Keratinocyte (primary cell): ENCODE measurements at places on chromosomes 2 and 18. TPM values are rescaled to one million over a fixed set of nuclear protein-coding genes. Genes with fewer than 3 reads are reported as not detected.

The FAM98A gene
- polyA plus RNA-seq = 97.7 to 324 TPM (median 116 TPM) in 3 replicates

GRCh38 chr18:28161608-28162599 is 15.0 kb downstream of the CDH2 start:
- H3K27ac ChIP-seq = no peak overlapping the region
- H3K4me3 ChIP-seq = no peak overlapping the region
- H3K36me3 ChIP-seq = no peaks in the 10 kb centered on the region

The FAP gene
- polyA plus RNA-seq = 8.5 to 20.9 TPM (median 12.8 TPM) in 3 replicates

The SLC5A6 gene
- polyA plus RNA-seq = 55.1 to 72.3 TPM (median 60.4 TPM) in 3 replicates

DNA sequence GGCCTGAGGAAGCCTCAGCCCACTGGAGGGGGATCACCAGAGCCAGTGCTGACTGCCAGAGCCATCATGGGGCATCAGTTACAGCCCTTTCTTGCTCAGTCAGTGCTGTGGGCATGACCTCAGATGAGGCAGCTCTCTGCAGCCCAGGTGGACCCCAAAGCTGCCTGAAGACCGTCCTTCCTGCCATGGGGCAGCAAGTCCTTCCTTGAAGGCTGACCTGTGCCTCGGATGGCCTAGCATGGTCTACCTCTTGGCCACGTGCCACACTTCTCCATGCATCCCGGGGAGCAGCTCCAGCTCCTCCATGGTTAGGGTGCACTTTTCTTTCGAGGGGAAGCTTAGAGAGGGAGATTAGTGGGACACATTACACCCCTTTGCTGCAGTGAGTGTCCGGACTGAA is 233.4 kb downstream of the VAPA start:
- H3K4me3 ChIP-seq = no peak overlapping the region
- no peaks in the 10 kb centered on the region for H3K27me3 ChIP-seq

The HOXD4 gene
- polyA plus RNA-seq = not detected in 3 replicates

- peaks cover 13% of the 10 kb centered on the region for H3K27me3 ChIP-seq
- H3K27ac ChIP-seq = no peak overlapping the region
- H3K4me1 ChIP-seq = peaks cover 8% of the 10 kb centered on the region
- no peak for DNase-seq
- H3K4me3 ChIP-seq = no peak overlapping the region
- H3K36me3 ChIP-seq = no peaks in the 10 kb centered on the region
Observed at GRCh38 chr2:85134896-85135659, 1.9 kb downstream of the TCF7L1 start.

GRCh38 chr2:149737896-149738295 is 150.3 kb upstream of the MMADHC start:
- no peak overlapping the region for H3K4me3 ChIP-seq
- H3K27me3 ChIP-seq = no peaks in the 10 kb centered on the region
- no peak overlapping the region for H3K27ac ChIP-seq
- H3K36me3 ChIP-seq = no peaks in the 10 kb centered on the region
- H3K4me1 ChIP-seq = peaks cover 54% of the 10 kb centered on the region

The GPR17 gene
- not detected in 3 replicates for polyA plus RNA-seq

DNA sequence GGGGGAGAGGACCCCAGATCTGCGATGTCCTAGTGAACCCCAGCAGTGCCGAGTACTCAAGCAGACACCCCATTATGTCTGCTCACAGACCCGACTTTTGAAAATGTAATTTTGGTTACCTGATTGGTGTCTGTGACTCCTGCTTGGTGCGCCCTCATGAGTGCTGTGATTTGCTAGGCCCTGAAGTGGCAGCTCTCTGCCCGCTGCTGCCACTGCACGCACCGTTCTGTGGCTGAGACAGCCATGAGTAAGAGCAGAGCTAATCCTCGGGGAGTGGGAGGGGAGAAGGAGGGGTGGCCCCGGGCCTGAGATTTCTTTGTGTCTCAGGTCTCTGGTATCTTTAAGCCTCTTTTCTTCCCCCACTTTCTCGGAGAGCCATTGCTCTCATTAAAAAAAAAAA is 18.2 kb downstream of the FHOD3 start:
- no peaks in the 10 kb centered on the region for H3K36me3 ChIP-seq
- no peak overlapping the region for H3K4me3 ChIP-seq
- H3K27ac ChIP-seq = no peak overlapping the region
- H3K27me3 ChIP-seq = no peaks in the 10 kb centered on the region
- H3K4me1 ChIP-seq = peaks cover 32% of the 10 kb centered on the region

The CYRIA gene
- polyA plus RNA-seq = 0.69 to 1.4 TPM (median 0.79 TPM) in 3 replicates

DNA sequence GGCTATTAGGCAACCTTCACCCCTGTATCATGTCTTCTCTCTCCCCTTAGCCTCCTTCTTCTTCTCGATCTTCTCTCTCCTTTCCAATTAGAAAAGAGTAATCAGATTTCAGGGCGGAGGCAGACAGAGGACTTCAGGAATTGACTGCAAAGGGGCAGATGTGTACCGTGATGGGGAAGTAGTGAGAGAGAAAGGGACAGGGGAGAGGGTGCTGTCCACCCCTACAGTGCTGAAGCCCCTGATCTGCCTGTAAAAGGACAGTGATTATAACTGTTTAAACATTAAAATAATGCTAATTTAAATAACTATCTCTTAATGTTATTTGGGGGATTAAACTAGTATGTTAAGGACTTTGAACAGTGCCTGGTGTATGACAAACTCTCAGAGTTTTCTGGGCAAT is 178.5 kb downstream of the ACTR3 start:
- no peak overlapping the region for H3K4me3 ChIP-seq
- DNase-seq = no peak
- H3K27ac ChIP-seq = no peak overlapping the region
- no peaks in the 10 kb centered on the region for H3K4me1 ChIP-seq
- H3K27me3 ChIP-seq = no peaks in the 10 kb centered on the region

DNA sequence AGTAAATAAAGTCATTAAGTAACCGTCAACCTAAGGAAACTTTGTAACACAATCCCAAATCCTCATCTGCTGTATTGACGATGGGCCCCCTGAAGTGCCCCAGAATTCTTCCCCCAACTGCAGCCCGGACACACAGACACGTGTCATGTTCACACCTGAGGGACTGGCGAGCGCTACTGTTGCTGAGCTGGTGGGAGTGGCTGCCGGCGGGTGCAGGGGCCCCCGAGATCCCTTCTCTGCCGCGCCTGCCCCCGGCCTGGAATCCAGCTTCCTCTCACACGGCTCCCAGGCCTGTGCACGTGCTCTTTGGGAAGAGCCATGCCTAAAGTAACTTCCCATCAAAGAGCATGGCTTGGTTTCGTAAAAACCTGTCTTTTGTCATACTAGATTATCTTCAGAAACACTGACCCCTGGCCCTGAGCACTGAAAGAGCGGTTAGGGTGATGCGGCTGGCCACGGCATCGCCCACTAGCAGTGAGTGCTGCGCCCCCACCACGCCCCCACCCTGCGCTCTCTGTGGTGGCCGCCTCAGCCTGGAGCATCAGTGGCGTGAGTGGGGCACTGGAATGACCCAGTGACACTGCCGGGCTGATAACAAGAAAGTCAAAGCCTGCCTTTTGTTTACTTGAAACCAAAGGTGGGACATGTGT is 56.0 kb downstream of the ADI1 start:
- no peaks in the 10 kb centered on the region for H3K27me3 ChIP-seq
- no peaks in the 10 kb centered on the region for H3K4me1 ChIP-seq
- H3K36me3 ChIP-seq = peaks cover 19% of the 10 kb centered on the region
- no peak overlapping the region for H3K27ac ChIP-seq
- DNase-seq = no peak

The DNAJC5G gene
- not detected in 3 replicates for polyA plus RNA-seq

The CRACDL gene
- polyA plus RNA-seq = 1.4 to 2.1 TPM (median 1.6 TPM) in 3 replicates

DNA sequence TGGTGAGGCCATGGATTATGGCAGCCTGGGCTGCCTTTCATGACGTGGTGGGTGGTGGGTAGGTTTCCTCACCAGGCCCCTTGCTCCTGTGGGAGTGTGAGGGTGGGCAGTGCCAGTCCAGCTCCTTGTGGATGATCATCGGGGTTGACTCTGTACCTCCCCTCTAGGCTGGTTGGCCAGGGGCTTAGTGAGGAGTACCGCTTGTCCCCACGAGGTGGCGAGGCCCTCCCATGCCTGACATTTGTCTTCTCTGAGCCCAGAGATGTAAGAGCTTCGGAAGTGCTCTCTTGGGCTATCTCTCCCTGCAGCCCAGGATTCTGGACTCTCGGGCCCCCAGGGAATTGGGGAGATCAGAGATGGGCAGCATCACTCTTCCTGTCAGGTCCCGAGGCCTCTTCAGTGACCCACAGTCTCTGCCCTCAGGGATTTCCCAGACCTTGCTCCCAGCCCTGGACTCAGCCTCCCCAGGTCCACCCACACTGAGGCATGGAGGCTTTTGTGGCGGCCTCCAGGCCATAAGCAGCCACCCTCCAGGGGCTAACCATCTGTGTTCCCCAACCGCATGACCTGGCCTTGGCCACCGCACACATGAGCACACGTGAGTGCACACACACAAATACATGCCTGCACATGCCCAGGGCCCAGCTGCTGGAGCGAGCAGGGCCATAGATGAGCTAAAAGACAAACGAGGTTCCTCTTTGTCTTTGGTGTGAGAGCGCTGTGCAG is 6.5 kb downstream of the SPR start:
- H3K27ac ChIP-seq = no peak overlapping the region
- peaks cover 3% of the 10 kb centered on the region for H3K27me3 ChIP-seq
- H3K4me1 ChIP-seq = peaks cover 30% of the 10 kb centered on the region
- DNase-seq = no peak
- peaks cover 12% of the 10 kb centered on the region for H3K36me3 ChIP-seq
- no peak overlapping the region for H3K4me3 ChIP-seq

- H3K27me3 ChIP-seq = no peaks in the 10 kb centered on the region
- no peaks in the 10 kb centered on the region for H3K36me3 ChIP-seq
- H3K4me3 ChIP-seq = no peak overlapping the region
Observed at GRCh38 chr18:31998880-31999412, 19.7 kb upstream of the RNF125 start.

- H3K27me3 ChIP-seq = no peaks in the 10 kb centered on the region
- H3K27ac ChIP-seq = no peak overlapping the region
- no peak overlapping the region for H3K4me3 ChIP-seq
- DNase-seq = no peak
- no peaks in the 10 kb centered on the region for H3K36me3 ChIP-seq
- H3K4me1 ChIP-seq = peaks cover 17% of the 10 kb centered on the region
Observed at GRCh38 chr2:227460833-227461232, 11.1 kb upstream of the AGFG1 start.

DNA sequence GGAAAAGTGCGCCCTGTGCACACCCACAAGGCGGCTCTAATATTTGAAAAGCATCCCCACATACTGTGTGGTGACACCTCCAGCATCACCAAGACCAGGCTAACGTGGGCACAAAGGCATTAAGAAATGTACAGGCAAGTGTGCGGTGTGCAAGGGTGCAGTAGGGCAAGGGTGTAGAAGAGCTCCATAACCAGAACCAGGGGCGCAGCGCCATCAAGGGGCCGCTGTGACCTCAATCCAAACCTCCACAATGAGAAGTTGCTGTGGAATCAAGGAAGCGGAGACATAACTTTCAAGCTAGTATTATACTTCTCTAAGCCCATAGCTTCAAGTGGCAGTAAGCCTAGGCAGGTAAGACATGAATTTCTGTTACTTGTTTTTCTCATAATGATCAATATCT is 13.0 kb downstream of the L3MBTL4 start:
- no peaks in the 10 kb centered on the region for H3K4me1 ChIP-seq
- DNase-seq = no peak
- H3K27me3 ChIP-seq = no peaks in the 10 kb centered on the region
